ENCODE measurements at places on chromosomes 2 and 18.

DNA sequence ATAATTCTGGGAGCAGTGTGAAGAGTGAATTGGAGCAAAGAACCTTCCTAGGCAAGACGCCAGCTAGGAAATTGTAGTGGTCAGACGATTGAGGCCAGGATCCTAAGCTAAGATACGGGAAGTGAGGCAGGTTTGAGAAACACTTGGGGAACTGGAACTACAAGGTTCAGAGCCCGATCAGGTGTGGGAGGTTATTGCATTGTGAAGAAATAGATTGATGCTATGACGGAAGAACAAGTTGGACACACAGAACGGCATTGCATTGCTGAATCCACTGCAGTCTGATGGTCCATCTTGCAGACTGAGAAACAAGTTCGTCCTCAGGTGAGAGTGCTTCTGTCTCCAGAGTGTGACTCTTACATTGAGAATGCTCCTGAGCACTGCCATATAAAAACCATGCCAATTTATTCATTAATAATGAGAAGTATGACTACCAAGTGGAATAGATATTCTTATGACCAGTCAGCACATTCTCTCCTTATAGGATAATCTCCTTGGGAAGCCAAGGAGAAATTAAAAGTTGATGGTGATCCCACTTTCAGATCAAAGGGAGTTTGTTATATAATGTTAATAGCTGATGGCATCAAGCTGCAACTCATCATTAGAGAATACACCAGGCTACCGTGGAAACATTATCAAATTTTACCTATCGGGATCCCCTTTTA lies 30.9 kb downstream of the ANTXR1 start:
- no peak for DNase-seq

DNA sequence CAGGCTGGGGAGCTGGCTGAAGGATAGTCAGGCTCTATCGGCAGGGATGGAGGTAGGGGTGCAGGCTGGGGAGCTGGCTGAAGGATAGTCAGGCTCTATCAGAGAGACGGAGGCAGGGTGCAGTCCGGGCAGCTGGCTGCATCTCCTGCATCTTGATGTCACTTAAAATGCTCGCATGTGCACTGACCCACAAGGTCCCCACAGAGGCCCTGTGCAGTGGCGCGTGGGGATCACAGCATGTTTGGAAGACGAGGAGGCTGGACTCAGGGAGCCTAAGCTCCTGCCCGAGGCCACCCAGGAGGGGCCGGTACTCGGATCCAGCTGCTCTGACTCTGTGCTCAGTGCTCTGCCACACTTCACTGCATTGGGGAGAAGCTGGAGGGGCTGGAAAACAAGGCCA lies 189.0 kb upstream of the HDAC4 start:
- DNase-seq: no peak

DNA sequence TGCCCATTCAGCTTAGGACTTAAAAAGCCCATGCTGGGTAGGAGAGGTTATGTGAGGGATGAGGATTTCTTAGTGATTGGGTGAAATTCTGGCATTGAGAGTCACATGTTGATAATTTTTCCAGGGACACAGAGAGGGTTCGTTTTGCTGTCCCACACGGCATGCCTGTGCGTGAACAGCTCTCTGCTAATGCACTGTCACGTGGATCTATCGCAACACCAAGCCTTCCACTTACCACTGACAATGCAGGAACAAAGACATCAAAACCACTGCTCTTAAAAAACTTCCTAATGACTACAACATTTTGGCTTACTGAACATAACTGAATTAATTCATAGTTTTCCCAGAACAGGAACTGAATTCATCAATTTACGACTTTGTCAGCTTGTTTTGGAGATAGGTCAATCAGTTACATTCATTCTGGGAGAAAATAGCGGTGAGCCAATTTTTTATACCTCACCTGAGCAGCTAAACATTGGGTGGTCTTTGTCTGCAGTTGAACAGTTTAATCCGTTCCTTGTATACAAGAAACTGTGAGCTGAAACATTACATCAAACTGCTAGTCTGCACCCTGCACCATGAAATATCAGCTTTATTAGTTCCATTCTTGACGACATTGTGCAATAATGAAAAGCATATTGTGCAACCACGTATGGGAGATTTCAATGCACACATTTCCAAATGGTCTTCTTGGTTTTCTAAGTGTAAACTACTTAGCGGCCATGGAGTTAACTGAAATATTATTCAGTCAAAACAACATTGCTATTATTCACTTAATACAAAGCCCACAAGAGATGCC lies 127.1 kb downstream of the LPIN1 start:
- DNase-seq: no peak

GRCh38 chr18:61572084-61572655 lies 238.9 kb downstream of the CDH20 start:
- DNase-seq: no peak

DNA sequence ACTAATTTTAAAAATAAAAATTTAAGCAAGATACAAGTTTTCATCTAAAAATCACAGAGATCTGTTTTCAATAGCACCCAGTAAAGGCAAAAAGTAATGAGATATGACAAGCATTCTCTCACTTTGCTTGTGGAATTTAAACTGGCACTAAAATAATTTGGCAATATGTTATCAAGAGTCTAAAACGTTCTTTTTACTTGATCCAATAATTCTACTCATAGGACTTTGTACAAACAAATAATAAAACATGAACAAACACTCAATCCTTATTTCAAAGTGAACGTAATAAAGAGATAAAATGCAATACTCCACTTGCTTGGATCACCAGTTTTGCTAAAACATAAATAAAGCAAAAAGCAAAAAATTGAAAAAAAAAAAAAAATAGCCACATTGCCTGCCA lies 30.4 kb downstream of the PIAS2 start:
- DNase-seq: no peak

DNA sequence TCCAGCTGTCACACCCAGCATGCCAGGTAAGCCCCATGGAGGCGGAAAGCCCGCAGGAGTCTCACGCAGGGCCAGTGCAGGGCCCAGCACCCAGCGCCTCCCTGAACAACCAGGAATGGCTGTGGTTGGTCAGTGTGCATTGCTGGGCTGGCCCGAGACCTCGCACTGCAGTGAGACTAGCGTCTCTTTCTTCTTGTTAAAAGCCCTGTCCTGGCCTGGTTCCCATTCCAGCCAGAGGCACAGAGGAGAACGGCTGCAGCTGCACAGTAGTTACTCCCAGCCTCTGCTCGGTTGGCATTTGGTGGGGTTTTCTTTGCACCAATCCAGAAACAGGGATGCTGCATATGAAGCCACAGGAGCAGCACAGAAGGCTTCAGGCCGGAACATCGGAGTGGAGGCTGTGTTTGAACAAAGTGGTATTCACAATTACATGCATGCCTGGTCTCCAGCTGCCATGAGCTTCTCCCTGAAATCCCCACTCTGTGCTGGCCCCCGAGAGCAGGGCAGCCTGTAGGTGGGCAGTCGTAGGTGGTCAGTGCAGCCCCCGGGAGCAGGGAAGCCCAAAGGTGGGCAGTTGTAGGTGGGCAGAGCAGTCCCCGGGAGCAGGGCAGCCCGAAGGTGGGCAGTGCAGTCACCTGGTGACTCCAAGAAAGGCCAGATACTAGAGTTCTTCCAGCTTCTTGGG lies 163.7 kb upstream of the PXDN start:
- no peak for DNase-seq

DNA sequence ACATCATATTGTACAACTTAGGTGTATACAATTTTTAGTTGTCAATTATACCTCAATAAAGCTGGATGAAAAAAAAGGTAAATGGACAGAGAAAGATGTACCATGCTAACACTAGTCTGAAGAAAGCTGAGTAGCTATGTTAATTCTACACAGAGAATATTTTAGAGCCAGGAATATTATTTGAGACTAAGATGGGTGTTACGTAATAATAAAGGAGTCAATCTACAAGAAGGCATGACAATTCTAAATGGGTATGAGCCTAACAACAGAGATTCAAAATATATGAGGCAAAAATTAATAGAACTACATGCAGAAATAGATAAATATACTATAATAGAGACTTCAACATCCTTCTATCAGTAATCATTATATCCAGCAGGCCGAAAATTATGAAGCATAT lies 69.1 kb downstream of the CCDC141 start:
- DNase-seq: no peak

GRCh38 chr2:228747483-228747882 lies 523.6 kb downstream of the PID1 start:
- no peak for DNase-seq

DNA sequence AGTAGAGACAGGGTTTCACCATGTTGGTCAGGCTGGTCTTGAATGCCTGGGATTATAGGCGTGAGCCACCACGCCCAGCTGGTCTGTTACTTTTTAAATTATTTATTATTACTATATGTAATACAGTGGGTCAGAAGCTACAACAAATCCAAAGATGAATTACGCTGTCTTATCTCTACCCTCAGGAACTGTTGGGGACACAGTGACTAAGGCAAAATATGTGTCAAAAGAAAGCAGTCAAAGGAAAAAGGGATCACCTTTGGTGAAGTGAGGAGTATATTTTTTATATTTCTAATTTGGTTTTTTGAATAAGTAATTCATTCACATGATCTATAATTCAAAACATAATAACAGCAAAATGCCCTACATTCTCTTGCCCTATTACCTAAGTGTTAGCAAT lies 4.7 kb downstream of the CREB1 start:
- DNase-seq: no peak

DNA sequence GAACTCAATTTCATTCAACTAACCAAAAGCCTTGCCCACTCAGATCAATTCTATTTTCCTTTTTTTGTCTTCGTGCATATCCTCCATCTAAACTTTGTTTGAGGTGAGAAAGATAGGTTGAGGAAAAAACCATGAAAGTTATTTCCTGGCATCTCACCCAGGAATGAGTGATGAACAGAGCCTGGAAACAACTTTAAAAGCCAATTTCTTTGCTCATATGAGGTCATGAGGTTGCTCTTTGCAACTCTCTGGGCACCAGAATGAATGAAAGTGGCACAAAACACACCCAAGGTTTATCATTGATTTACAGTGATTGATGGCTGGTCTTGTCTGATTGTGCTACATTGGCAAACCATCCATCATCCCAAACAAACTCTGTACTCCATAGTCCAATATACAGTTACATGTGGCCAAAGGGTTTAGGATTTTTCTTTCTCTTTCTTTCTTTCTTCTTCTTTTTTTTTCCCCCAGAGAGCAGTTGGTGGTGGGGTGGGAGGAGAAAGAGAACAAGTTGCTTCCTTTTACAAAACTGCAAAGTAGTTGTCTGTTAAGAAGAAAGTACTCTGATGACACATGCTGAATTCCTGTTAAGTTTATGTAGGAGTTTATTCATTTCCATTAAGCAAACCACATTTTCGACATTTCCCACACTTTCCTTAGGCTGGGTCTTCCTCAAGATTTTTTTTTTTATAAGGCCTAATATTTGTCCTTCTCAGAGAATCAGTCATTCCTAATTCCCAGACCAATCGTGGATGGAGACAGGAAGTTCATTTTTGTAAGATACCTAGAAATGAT lies 575.9 kb upstream of the ZEB2 start:
- no peak for DNase-seq

GRCh38 chr2:50691513-50691912 lies 340.4 kb downstream of the NRXN1 start:
- no peak for DNase-seq

GRCh38 chr2:227480528-227480927 lies 8.6 kb downstream of the AGFG1 start:
- DNase-seq: no peak

- no peak for DNase-seq
Measured at GRCh38 chr2:84899304-84900204, 5.9 kb upstream of the TMSB10 start.

- no peak for DNase-seq
Measured at GRCh38 chr2:234081970-234082822, 31.7 kb downstream of the SPP2 start.

DNA sequence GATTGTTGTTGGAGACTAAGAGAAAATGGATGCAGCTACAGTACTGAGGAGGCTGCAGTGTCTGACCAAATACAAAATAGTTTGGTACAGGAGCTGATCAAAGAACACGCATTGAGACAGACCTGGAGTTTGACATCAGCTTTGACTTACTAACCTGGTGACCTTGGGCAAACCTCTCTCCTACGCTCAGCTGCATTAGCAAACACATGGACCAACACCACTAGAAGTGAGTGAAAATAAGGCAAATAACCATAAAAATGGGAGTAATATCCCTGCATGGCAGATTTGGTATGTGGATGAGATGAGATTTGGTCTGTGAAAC lies 126.5 kb downstream of the LPIN1 start:
- DNase-seq: no peak

GRCh38 chr2:101983486-101983885 lies 8.3 kb upstream of the IL1R2 start:
- DNase-seq: no peak

DNA sequence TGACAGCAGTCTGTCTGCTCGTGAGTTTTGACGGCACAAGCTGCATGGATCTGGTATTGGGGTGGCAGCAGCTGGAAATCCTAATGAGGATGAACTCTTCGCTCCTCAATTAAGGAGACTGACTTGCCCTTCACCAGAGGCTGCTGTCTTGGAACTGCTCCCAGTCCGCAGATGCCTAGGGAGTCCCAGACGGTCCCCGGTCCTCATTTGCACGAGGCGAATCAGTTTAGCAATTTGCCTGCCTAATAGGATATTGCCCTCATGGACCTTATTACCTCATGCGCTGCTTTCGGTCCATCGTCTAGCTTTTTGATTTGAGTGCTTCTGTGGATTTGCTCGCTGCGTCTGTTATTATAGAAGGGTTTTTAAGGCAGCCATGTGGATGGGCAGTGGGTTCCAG lies 40.6 kb downstream of the ASAP2 start:
- DNase-seq: no peak

GRCh38 chr2:239773228-239774141 lies 251.7 kb downstream of the NDUFA10 start:
- DNase-seq: no peak

DNA sequence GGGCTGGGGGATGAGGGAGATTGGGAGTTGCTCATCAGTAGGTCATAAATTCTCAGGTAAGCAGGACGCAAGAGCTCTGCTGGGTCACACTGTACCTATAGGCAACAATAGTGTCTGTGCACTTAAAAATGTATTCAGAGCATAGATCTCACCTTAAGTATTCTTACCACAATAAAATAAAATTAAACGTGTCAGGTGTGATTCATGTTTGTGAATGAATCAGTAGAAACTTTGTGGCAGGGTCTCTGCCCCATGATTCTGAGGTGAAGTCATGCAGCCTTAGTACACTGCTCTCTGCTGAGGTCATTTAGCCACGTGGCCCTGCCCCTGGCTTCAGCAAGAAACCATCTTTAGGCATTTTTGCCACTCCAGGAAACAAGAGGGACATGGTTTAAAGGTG lies 253.8 kb downstream of the FBXO15 start:
- no peak for DNase-seq

- DNase-seq: no peak
Measured at GRCh38 chr2:29071032-29071975, 3.0 kb downstream of the PCARE start.

GRCh38 chr18:47883771-47884413 lies 46.6 kb downstream of the SMAD2 start:
- no peak for DNase-seq
